T47D (cell line): ENCODE measurements at places on chromosomes 2 and 18.

DNA sequence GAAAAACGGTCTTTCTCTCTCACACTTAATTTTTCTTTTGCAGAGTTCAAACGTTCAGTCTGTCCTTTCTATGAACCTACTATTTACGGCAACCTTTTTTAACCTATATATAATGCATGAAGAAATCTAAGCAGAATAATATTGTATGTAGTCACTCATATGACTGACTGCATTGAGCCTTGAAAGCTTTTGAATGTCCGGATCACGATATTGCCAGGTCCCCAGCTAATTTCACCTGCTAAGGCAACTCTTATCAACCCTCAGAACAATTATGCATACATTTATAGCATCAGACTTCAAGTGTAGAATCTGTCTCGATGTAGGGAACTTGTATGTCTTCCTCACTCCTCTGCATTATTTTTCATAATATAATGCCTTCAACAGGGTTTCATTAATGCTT lies 1083.8 kb upstream of the KLHL29 start:
- no peak for DNase-seq

DNA sequence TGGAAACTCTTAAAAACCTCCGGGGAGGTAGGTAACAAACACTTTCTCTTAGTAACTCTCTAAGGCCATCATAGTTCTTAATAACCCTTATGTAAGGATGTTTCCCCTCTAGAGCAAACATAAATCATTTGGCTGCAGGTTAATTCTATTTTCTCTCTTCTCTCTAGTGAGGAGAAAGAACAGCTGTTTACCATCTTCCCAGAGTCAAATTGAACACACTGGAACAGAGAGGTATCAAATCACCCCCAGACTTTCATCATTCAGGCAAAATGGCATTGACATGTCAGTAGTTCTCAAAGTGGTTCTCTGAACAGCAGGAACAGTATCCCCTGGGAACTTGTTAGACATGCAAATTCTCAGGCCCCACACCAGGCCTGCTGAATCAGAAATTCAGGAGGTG lies 240.7 kb downstream of the MEIS1 start:
- no peak for DNase-seq

- DNase-seq, result no peak
Measured at GRCh38 chr2:30230497-30231211, 680 bp upstream of the LBH start.

DNA sequence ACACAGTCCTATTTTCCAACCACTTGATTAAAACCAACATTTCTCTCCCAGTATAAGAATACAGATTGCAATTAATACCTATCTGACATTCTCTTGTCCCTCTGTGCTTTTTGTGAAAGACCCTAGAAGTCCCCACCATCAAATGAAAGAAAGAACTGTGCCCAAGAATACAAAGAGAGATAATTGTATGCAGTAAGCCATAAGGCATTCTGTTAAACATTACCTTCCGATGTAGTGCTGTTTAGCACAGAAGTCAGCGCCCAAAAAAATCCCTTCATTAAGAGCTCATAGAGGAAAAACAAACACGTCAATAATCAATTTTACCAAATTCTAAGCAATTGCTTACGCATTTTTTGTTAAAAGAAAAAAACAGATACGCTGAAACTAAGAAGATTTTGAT lies 41.1 kb downstream of the ZNF516 start:
- no peak for DNase-seq

DNA sequence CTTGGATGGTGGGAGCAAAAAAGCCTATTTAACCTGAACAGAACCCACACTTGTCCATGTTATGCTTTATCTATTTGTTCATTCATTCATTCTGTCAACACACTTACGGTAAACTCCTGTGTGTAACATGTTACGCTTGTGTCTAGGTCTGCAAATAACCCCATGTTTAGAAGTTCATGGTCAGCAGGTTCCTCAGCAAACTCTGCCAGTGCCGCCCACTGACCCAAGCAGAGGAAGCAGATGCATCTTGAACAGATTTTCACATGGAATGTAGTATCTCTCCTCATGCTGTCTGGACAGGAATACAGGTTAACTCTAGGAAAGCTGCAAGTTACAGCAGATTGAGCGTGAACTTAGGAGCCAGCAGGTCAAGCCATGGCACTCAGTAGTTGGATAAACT lies 213.7 kb upstream of the COPS8 start:
- DNase-seq, result no peak
